ENCODE measurements at places on chromosomes 13 and 19.
A peak's percentile ranks its signal among the peaks of the same experiment; 100 is the strongest.

GRCh38 chr19:13079542-13079986, 23.1 kb downstream of the LYL1 start:
- peak; percentile 58 for DNase-seq

DNA sequence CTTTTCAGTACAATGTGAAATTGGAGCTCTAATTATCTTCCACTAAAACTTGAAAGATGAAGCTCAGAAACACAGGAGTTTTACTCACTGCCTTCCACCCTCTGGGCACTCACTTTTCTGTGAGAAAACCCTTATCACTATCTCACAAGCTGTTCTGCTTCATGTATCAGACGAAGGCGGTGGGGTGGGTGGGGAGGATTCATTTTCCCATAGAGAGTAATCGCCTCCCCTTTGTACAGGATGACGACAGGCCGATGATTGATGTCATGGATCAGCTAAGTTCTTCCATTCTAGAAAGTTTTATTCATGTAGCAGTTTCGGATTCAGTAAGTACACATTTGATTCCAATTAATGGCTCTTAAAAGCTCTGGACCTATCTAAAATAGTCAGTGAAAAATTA, 139.9 kb downstream of the ZAR1L start:
- DNase-seq: no peak

DNA sequence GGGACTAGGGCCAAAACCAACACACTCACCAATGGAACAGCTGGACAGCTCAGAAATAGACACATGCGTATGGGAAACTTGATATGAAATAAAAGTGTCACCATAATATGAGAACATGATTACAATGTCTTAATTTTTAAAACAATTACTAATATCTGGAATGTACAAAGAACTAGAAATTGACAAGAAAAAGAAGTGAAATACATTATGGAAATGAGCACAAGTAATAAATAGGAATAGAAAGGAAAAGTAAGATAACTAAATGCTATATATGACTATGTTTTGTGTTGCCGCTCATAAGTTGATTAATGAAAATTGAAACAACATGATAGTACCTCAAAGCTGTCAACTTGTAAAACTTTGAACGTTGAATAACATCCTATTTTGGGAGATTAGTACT, 801.1 kb downstream of the SLITRK5 start:
- no peak for DNase-seq

GRCh38 chr19:7953576-7953975, 10.1 kb upstream of the TIMM44 start:
- DNase-seq: no peak

GRCh38 chr13:96771486-96772367, 222.5 kb downstream of the OXGR1 start:
- no peak for DNase-seq

GRCh38 chr13:67238861-67239260, 8.7 kb upstream of the PCDH9 start:
- no peak for DNase-seq
